ENCODE measurements at places on chromosomes 16 and 17. TPM values are rescaled to one million over a fixed set of nuclear protein-coding genes. Genes with fewer than 3 reads are reported as not detected.

DNA sequence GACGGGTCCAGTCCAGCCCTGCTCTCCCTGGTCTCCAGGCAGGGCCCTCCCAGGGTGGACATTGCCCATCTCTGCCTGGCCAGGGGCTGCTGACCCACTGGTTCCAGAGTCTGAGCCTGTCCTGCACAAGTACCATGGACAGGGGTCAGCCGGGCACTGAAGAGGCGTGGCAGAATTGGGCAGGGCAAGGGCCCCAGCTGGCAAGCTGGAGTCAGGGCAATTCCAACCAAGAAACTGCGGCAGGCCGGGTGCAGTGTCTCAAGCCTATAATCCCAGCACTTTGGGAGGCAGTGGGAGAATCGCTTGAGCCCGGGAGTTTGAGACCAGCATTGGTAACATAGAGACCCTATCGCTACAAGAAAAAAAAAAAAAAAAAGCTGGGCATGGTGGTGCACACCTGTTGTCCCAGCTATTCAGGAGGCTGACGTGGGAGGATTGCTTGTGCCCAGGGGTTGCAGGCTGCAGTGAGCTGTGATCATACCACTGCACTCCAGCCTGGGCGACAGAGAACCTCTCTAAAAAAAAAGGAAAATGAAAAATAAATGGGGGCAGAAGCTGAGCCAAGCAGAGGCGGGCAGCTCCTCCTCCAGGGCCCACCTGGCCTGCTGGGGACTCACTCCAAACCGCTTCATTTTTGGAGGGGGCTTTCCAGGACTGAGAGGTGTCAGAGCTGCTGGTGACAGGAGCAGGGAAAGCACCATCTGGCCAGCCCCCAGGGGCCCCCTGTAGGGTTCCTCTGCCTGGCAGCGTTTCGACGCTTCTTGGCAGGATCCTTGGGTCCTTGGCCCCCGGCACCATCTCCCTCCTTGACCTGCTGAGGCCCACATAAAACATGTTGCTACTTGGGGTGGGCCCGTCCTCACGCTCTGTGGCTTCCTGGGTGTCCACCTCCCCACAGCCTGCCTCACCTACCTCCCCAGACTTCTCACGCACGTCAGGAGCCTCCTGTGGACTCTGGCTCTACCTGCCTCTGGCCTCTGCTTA lies 2.9 kb upstream of the MAFG start:
- no peak overlapping the region for H3K4me3 ChIP-seq
- peaks cover 73% of the 10 kb centered on the region for H3K36me3 ChIP-seq
- no peaks in the 10 kb centered on the region for H3K27me3 ChIP-seq
- no peak overlapping the region for H3K27ac ChIP-seq
- DNase-seq, result peak; percentile 41

- no peak overlapping the region for H3K27ac ChIP-seq
- H3K36me3 ChIP-seq, result no peaks in the 10 kb centered on the region
- no peaks in the 10 kb centered on the region for H3K4me1 ChIP-seq
- DNase-seq, result no peak
These were observed 215.7 kb upstream of the CIBAR2 start for GRCh38 chr16:85327731-85328675.

GRCh38 chr16:80570106-80570478 lies 29.3 kb downstream of the DYNLRB2 start:
- H3K36me3 ChIP-seq, result no peaks in the 10 kb centered on the region
- no peak for DNase-seq
- H3K27ac ChIP-seq, result no peak overlapping the region
- H3K27me3 ChIP-seq, result peaks cover 28% of the 10 kb centered on the region
- no peak overlapping the region for H3K4me3 ChIP-seq

DNA sequence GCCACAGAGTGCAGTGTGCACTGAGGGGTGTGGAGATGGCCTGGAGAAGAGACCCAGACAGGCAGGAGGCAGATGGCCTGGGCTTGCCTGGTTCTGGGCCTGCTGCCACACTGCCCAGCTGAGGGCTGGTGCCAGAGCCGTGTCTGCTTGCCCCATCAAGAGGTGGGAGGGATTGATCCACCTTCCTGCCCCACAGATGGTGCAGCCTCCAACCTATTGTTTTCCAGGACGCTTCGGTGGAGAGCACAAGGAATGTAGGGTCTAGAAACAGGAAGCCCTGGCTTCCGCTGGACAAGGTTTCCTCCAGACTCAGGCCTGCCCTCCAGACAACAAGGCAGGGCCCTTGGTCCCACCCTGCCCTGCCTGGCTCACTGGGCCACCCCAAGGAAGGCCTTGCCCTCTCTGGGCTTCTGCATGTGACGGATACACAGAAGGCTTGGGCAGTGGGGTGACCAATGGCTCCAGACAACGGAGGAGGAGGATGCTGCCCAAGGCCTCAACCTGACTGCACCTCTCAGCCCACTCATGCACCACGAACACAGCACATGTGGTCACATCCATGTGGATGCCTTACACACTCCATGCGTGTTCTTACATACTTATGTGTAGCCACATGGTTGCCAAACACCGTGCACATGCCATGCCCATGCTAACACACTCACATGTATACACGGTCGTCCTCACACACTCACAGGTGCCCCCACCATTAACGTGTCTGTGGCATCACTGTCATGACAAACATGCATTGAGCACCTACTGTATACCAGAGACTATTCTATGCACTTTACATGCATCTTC lies 6.5 kb upstream of the CDH5 start:
- H3K4me3 ChIP-seq, result no peak overlapping the region
- H3K27ac ChIP-seq, result no peak overlapping the region
- peaks cover 6% of the 10 kb centered on the region for H3K36me3 ChIP-seq
- H3K4me1 ChIP-seq, result peaks cover 12% of the 10 kb centered on the region

GRCh38 chr17:42202696-42203095 lies 8.4 kb upstream of the GHDC start:
- no peaks in the 10 kb centered on the region for H3K27me3 ChIP-seq
- no peaks in the 10 kb centered on the region for H3K4me1 ChIP-seq
- no peak overlapping the region for H3K27ac ChIP-seq
- no peak for DNase-seq

EXOC3L1 gene
- total RNA-seq, result 0.31 TPM

GRCh38 chr16:4018391-4018790 lies 97.9 kb downstream of the ADCY9 start:
- H3K27ac ChIP-seq, result no peak overlapping the region
- H3K36me3 ChIP-seq, result peaks cover 6% of the 10 kb centered on the region
- no peak overlapping the region for H3K4me3 ChIP-seq
- DNase-seq, result no peak

GRCh38 chr17:4427505-4427904 lies 6.2 kb upstream of the SPNS3 start:
- no peak overlapping the region for H3K27ac ChIP-seq
- no peaks in the 10 kb centered on the region for H3K36me3 ChIP-seq
- no peak overlapping the region for H3K4me3 ChIP-seq
- H3K4me1 ChIP-seq, result peaks cover 6% of the 10 kb centered on the region
- no peaks in the 10 kb centered on the region for H3K27me3 ChIP-seq

GRCh38 chr16:77613095-77613494 lies 109.2 kb upstream of the NUDT7 start:
- no peak for DNase-seq
- H3K4me3 ChIP-seq, result no peak overlapping the region
- no peaks in the 10 kb centered on the region for H3K4me1 ChIP-seq
- no peak overlapping the region for H3K27ac ChIP-seq

DNA sequence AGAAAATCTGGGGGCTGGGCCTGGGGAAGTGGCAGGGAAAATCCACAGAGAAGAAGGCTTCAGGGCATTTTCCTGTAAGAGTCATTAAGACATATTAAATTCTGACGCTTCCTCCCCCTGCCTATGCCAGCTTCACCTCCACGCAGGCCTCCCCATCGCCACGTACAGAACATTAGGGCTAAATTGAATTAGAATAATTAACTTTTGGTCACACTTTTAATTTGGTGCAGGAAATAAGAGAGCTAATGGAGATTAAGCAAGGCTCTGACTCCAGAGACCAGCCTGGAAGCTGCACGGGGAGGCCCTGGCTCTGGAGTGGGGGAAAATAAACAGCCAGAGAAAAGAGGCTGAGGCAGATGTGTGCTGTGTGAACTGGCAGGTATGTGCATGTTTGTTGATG lies 148.0 kb downstream of the CCT6B start:
- H3K27me3 ChIP-seq, result peaks cover 28% of the 10 kb centered on the region
- no peak for DNase-seq
- H3K36me3 ChIP-seq, result no peaks in the 10 kb centered on the region
- no peak overlapping the region for H3K27ac ChIP-seq
- H3K4me1 ChIP-seq, result no peaks in the 10 kb centered on the region

GRCh38 chr16:51540259-51540658 lies 389.2 kb upstream of the SALL1 start:
- H3K36me3 ChIP-seq, result no peaks in the 10 kb centered on the region
- H3K4me3 ChIP-seq, result no peak overlapping the region
- H3K4me1 ChIP-seq, result peaks cover 9% of the 10 kb centered on the region
- DNase-seq, result no peak
- H3K27me3 ChIP-seq, result peaks cover 12% of the 10 kb centered on the region

Measured in Calu3 (cell line).